AG08396 (cell line): ENCODE measurements at places on chromosomes 4 and X.
A peak's percentile ranks its signal among the peaks of the same experiment; 100 is the strongest.

DNA sequence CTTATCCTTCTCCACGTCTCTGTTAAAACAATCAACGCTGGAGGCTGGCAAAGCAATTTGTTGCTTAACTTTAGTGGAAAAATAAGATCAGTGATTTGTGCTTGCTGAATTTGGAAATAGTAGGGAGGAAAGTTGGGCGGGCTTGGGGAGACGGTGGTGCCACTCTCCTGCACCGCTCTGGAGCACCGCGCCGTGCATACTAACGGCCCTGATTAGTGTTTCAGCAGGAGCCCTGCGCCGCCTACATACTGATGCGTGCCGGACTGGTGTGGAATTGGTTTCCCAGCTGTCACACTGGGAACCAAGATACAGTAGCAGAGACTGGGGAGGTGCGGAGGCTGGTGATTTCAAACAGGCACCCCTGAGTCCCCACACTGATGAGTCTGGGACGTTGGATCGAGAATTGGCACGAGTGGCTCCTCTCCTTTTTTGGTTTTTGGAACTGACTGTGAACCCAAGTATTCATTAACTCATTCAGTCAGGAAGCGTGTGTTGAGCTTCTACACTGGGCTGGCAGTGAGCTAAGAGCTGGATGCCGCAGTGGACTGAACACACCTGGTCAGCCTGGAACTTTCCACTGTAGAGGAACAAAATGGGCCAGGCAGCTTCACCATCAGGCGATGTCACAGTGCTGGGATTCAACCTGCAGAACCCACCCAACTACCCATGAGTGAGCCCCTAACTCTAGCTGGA is 29.0 kb upstream of the PSAPL1 start:
- no peak for DNase-seq

DNA sequence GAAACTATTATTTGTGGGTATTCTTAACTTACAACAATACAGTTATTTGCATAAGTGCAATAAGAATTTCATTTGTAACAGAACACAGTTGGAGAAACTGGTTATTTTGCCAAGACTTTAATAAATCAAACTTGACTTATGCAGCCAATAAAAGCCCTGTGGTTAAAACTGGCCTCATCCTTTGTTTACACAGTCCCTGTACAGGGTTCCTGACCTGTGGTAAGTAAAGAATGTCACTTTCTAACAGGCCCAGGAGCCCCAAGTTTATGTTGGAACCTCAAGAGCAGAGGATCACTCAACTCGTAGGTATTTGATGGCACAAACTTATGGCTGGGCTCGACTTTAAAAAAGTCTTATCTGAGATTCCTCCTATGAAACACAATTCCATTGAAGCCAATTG is 88.6 kb upstream of the PTCHD1 start:
- DNase-seq = no peak

GRCh38 chrX:7815166-7815805 is 27.7 kb upstream of the VCX start:
- no peak for DNase-seq

GRCh38 chr4:118736900-118737299 is 51.7 kb downstream of the METTL14 start:
- DNase-seq = no peak

DNA sequence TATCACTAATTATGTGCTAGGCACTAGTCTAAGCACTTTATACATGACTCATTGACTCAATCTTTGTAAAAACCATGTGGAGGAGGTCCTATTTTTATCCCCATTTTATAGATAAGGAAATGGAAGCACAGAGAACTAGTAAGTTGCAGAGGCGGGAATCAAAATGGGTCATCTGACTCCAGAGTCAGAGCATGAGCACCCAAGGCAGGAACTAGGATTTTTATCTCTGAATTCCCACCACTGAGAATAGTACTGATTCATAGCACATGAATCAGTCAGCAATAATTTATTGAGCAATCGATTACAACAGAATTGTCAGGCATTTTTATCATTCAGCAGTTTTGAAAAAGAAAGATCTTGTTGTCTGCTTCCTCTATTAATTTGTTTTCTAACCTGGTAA is 19.3 kb downstream of the SCARB2 start:
- DNase-seq = peak; percentile 78

DNA sequence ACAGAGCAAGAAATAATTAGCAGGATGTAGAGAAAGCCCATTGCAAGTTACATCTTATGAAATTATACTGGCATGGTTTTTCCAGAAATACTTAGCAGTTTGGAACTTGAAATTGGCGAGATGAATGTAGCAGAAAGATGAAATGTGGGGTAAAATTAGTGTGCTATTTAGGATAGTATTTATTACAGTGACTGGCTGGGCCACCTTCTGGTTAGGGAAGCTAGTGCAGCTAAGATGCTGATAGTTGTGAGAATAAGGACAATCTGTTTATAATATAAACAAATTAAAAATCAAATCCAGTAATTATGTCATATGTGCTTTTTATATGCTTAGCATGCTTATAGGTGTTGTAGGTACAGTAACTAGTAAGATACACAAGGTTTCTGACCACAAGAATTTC is 74.8 kb downstream of the IL15 start:
- DNase-seq = peak; percentile 22

- no peak for DNase-seq
Measured at GRCh38 chr4:188647820-188648370, 508.7 kb downstream of the TRIML1 start.

- DNase-seq = no peak
Measured at GRCh38 chr4:176611951-176612350, 180.8 kb downstream of the VEGFC start.

- no peak for DNase-seq
Measured at GRCh38 chr4:88573276-88573980, 18.9 kb upstream of the HERC3 start.

- DNase-seq = no peak
Measured at GRCh38 chr4:62410371-62411003, 1210.4 kb downstream of the ADGRL3 start.

DNA sequence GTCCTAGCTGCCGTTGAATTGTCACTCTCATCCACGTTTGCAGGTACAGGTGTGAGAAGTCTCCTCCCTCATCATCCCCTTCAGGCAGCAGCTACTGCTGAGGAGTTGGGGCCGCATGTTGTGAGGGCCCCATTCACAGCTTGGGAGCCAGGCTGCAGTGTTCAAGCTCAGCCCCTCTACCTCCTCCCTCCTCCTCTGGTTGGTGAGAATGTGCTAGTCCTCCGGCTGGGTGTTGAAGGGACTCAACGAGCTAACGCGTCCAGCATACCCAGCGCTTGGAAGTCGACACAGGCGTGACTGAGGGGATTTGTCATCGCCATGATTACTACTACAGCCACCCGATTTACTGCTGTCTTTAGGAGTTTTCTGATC is 82.0 kb upstream of the PSAPL1 start:
- no peak for DNase-seq

- DNase-seq = no peak
Measured at GRCh38 chr4:68494688-68495087, 47.4 kb downstream of the TMPRSS11E start.

DNA sequence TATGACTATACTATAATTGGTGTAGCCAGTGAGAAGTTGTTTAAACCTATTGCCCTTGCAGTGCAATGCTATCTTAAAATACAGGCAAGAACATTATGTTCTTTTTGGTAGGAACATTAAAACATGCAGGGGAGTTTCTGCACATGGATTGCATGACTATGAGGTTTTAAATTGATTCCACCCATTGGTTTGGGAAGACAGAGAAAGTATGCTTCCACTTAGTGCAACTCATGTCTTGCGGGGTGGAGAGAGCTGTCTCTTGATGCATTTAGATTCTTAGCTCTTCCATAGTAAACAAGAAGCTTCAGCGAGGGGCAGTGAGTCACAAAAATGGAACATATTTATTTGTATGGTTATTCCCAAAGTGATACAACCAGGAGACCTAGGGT is 39.5 kb upstream of the RASL11B start:
- peak; percentile 70 for DNase-seq

- no peak for DNase-seq
Measured at GRCh38 chrX:6307156-6307555, 78.5 kb upstream of the NLGN4X start.

DNA sequence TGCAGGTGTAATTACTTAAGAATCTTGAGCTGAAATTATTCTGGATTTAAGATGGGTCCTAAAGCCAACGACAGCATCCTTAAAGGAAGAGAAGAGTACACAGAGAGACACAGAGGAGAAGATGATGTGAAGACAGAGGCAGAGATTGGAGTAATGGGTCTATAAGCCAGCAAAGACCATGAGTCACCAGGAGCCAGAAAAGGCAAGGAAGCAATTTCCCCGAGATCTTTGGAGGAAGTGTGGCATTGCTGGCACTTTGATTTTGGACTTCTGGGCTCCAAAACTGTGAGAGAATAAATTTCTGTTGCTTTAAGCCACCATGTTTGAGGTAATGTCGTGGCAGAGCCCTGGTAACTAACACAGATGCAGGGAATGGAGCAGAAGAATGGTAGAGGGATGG is 32.4 kb upstream of the LGI2 start:
- DNase-seq = no peak

GRCh38 chrX:3501833-3502535 is 155.5 kb upstream of the MXRA5 start:
- DNase-seq = no peak

GRCh38 chr4:83989835-83990234 is 453.9 kb downstream of the GPAT3 start:
- no peak for DNase-seq

DNA sequence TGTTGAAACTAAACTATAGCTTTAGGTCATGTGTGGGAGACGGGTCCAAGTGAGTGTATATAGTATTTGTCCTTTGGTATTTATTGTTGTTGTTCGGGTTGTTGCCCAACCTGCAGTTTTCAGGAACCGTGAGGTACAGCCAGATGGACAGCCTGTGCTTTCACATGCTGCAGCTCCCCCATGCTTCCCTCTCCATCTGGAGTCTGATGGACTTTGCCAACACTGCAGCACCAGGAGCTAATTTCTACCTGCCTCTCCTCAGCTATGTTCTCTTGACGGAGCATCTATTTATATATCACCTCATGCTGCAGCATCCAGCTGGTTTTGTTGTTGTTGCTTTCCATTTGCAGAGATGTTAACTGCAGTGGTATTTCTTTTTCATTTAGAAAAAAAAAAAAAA is 80.1 kb downstream of the TLL1 start:
- no peak for DNase-seq

GRCh38 chr4:56434599-56435139 is 746 bp downstream of the PPAT start:
- peak; percentile 59 for DNase-seq

DNA sequence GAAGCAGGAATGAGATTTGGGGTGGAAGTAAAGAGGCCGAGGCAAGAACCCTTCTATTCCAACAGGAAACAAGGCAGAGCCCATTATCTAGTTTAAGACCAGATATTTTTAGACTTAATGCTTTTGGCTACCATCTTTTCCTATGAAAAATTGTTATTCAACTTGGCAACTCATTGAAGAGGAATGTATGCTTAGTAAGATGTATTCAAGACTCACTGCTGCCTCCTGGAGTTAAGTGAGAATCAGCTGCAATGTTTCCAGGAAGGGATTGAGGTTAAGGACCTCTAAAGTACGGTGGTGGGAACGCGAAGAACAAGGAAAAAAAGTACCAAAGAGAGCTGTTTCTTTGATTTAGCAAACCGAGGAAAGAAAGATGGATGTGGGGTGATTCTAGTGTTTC is 89.1 kb downstream of the RAPGEF2 start:
- DNase-seq = peak; percentile 33

- DNase-seq = peak; percentile 17
Measured at GRCh38 chr4:48141048-48141447, 7.0 kb upstream of the TXK start.

DNA sequence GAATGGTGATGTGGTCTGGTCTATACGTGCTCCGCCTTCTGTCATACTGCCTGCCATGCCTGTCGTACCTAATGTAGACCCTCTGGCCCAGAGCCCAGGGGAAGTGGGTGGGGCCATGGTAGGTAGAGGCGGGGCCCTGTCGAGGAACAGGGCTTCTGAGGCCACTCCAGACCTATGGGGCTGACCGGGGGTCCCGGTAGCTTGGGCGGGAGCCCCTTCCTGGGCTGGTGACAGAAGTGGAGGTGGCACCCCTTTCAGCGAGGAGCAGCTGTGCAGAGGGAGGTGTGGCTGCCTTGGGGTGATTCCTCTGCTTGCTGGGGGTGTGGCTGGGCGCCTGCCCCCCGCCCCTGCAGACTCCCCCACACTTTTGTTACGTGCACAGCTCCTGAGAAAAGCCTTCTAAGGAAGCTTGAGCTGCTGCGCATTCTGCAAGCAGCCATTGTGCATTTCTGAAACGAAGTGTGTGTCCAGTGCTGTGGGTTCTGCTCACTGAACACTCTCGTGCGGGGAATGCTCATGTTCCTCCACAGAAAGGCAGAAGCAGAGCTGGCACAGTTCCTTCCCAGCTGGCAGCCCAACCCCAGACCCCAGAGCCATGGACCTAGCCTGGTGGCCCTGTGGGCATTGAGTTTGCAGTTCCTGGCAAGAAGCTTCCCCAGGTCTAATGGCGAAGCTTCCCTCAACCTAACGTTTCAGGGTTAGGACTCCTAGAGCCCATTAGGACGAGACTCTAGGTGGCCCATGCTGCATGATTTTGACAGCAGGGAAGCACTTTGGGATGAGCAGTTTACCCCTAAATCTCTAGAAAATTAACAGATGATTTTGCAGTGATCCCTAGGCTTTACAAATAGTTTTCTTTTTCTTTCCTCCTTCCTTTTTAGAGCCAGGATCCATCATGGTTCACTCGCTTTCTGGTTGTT is 72.7 kb upstream of the HGFAC start:
- peak; percentile 28 for DNase-seq

DNA sequence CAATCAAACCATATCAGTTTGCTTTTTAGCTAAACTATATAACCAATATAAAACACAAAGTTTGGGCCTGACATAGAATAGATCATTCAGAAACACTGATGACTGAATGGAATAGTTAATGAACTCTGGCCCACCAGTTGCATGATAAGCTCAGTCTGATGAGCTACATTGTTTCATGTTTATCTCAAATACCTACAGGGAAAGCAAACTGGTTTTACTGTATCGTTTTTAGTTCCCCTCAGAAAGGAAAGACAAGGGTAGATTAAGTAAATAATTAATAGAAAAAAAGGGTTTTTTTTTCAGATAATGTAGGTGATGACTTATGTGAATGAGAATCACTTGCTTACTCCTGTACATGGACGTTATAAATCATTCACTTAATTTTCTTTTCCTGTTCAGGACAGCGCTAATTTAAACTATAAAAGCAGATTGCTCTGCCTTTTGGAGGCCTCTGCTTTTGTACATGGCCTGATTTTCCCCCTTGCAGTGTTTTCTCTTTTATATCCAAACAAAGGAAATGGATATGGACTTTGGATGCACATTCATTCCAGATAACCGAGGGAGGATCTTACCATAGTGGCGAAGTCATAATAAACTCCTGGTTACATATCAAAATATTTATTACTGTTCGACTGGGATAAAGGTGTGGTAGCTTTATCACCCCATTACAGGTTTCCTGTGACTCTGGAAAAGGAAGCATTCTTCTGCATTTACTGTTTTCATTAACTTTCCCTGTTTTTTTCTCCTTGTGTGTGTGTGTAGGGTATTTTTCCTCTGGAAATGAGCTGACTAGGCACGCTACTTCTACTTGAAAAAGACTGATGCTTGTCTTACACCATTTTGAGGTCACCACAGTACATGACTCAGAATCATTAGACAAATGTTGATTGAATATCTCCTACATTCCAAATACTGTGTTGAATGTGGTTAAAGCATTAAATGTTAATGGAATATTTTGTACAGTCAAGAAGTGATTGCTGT is 373.1 kb upstream of the HS3ST1 start:
- DNase-seq = no peak
